HS-27A (cell line): ENCODE measurements at places on chromosomes 12 and 14.

DNA sequence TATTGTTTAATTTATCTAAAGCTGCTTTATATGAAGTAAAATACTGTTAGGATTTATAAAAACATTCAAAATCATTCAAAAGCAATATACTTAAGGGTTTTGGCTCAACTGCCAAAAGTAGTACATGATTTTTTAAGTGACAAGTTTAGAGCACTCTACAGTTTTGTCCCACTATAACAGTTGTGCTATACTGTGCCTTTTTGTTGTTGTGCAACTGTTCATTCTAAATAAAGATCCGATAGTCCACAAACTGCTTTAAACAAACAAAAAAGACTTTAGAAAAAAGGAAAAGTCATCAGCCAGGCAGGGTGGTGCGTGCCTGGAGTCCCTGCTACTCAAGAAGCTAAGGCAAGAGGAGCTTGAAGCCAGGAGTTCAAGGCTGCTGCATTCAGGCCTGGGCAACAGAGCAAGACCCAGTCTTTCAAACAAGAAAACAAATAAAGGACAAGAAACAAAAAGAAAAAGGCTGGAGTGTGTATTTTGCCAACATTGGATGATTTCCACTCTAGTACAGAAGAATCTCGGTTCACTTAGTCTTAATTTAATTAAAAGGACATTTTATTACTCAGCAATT lies 7.3 kb downstream of the C2CD5 start:
- no peak for DNase-seq

GRCh38 chr14:103736546-103737431 lies 21.2 kb downstream of the ZFYVE21 start:
- no peak for DNase-seq

- DNase-seq = no peak
Observed at GRCh38 chr14:38127356-38127755, 80.3 kb upstream of the SSTR1 start.

- no peak for DNase-seq
Observed at GRCh38 chr12:67854351-67854750, 134.9 kb upstream of the IFNG-AS1 start.

- DNase-seq = no peak
Observed at GRCh38 chr14:88871429-88871828, 47.0 kb downstream of the TTC8 start.

DNA sequence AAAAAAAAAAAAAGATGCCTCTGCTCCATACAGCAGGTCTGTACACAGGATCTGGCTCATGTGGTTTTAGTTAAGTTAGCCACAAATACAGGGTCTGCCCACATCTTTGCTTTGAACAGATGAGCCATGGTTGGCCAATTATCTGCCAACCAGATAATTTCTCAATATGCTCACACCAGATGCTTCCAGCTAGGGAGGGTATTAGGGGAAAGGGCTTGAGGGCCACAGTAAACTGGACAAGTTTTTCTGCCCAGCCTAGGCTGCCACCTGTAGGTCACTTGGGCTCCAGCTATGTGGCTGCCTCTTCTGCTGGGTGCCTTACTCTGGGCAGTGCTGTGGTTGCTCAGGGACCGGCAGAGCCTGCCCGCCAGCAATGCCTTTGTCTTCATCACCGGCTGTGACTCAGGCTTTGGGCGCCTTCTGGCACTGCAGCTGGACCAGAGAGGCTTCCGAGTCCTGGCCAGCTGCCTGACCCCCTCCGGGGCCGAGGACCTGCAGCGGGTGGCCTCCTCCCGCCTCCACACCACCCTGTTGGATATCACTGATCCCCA lies 776 bp downstream of the RDH5 start:
- peak; percentile 87 for DNase-seq

DNA sequence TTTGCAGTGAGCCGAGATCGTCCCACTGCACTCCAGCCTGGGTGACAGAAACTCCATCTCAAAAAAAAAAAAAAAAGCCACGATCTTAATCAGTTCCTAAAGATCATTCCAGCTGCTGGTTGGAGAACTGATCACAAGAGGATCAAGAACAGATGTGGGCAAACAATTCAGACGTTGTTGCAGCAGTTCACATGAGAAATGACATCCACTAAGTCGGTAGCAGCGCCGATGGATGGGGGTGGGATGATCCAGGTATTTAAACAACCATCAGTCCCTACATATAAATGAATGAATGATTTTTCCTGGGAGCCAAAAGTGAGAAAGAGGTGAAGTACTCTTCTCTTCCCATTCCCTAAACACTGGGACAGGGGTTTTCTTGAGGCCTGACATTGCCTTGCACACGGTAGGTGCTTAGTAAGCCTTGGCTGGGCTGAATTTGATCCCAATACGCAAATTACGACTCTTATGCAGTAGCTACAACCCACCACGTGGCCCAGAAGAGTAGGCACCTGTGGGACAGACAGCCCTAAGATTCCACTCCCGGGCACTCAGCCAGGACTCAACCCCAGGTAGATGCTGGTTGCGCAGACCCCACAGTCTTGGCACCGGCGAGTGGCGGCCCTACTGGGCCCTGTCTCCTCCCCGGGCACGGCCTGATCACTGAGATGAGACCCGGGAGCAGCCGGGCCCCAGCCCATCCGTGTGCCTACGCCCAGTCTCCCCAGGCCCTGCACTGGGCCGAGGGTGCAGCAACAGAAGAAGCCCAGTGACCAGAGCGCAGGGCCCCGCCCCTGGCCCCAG lies 565 bp downstream of the SPRYD3 start:
- DNase-seq = no peak

GRCh38 chr12:65740873-65741600 lies 83.2 kb upstream of the HMGA2 start:
- DNase-seq = peak; percentile 65

DNA sequence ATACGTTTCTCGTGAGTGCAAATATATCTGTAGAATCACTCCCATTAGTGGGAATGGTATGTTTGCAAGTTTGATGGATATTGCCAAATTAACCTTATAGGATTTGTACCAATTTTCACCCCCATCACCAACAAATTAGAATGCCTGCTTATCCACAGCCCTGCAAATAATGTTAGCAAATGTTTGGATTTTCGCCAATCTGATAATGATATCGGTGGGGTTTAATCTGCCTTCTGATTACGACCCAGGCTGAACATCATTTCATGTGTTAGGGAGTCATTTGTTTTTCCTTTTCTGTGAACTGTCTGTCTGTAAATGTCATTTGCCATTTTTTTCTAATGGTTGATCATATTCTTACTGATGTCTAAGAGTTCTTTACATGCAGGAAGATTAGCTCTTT lies 4.1 kb upstream of the DAZAP2 start:
- no peak for DNase-seq

- DNase-seq = no peak
Observed at GRCh38 chr14:23432102-23432925, 3.1 kb downstream of the MYH7 start.
